SK-MEL-5 (cell line): ENCODE measurements at places on chromosomes 1 and 21.

- DNase-seq: no peak
These were observed 58.2 kb downstream of the NFASC start for GRCh38 chr1:204928671-204929486.

GRCh38 chr1:203369666-203370065, 18.7 kb upstream of the FMOD start:
- DNase-seq: no peak

DNA sequence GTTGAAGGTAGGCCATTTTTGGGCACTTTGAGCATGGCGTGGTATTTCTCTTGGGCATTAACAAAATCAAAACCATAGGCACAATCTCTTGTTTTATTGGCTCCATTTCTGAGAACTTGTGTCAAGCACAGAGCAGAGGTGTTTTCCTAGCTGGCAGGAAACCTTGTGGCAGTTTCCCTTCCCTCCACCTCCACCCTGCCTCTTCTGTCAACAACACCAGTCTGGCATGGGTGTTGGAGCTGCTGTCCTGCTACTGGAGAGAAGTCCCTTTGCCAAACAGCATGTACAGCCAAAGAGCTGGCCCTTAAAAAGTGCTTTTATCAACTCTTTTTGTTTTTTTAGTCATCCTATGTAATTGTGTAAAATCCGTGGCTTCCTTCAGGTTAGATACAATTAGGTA, 16.0 kb downstream of the ATP1A1 start:
- DNase-seq: no peak

DNA sequence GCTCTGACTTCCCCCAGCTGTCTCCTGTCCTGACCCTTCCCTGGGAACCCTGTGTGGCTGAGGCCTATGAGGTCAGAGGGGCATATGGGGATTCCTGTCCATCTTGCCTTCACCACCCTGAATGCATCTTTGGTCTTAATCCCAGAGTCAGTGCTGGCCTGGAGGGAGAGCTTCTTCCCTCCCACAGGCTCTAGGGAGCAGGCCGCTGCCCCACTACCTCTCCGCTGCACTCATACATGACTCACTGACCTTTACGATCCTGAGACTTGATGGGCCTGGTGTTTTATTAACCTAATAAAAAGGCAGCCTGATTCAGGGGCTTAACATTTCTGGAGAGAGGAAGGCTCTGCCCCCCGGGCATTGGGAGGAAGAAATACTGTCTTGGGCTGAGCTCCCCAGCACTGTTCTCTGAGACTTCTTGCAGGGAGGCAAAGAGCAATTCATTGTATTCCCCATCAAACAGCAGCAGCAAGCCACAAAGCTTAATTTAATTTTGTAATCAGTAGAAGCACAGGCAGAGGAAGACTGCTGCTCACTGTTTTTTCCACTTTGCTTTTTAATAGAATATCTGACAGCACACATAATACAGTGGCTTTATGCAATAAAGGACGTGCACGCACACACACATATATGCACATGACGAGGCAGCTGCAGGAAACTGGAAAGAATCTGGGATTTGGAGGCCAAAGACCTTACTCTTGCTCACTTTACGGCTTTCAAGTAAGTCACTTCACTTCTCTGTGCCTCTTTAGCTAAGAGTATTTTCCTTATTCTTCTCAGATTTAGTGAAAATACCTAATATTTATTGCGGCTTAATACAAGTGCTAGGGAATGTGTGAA, 89.2 kb upstream of the GRIK3 start:
- peak; percentile 83 for DNase-seq

DNA sequence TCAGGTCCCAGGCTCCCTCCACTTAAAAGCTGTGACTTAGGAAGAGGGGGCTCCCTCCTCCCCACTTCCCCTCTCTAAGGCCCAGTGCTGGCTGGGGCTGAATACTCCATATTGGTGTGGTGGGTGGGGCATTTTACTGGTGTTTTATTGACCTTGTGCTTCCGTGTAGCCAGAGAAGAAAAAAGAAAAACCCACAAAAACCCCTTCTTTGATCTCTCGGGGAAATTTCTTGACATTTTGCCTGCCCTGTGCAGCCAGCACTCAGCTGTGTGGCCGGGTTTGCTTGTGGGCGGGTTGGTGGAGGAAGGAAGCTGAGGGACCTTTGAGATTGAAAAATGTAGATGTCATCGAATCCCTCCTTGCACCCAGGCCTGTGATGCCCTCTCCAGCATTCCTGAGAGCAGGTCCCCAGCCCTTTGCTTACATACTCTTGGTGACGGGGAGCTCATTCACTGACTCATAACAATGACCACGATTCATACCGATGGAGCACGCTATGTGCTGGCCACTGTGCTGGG, 24.8 kb downstream of the TNFRSF8 start:
- DNase-seq: no peak

DNA sequence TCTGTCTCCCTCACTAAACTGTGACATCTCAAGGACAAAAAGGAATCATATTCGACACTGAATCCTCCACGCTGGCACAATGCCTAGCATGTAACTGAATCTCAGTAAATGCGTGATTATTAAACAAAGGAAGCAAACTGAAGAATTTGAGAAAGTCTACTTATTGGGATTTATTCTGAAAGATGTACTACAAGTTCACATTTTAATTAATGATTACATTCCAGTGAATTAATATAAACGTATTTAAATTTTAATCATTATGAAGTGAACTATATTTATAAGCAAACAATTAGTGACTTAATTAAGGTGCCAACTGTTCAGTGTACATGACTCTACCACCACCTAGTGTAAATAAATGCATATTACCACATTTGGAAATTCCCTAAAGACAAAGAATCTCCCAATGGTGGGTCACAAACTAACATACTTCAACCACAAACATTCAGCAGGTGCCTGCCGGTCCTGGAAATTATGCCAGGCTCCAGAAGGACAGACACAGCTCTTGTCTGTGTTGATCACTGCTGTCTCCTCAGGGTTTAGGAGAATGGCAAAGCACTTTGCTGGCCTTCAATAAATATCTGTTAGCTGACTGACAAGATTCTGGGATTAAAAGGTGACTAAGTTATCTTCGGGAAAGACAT, 56.3 kb downstream of the SMYD3 start:
- peak; percentile 58 for DNase-seq

GRCh38 chr21:39434950-39435349, 10.6 kb downstream of the LCA5L start:
- no peak for DNase-seq
